ENCODE measurements at places on chromosomes 3 and 15.

DNA sequence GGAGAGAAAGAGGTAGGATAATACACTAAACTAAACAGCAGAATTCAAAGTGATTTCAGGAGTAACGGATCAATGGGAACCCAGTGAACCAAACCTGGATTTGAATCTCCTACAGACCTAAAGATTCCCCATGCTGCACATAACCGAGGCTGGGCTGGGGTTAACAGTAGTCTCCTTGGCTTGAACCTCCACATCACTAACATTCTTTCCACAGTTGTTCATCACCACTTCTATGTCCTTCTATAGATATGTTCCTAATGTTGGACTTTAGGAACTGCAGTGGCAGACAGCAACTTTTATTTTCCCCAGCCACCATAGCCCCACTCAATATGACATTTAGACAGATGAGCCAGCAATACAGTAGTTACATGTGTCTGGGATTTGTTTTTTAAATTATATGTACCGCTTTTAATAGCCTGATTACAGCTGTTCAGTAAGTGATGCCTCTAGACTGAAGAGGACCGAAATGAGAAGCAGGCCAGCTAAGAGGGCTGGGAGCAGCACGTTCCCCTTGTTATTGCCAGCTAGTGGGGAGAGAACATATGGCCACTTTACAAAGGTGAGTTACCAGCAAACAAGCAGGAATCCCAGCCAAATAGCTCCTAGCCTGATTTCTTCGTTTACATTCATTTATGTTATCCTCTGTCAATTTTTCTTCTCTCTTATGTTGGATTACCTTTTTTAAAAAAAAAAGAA lies 472.6 kb upstream of the CDIN1 start:
- no peak for DNase-seq

DNA sequence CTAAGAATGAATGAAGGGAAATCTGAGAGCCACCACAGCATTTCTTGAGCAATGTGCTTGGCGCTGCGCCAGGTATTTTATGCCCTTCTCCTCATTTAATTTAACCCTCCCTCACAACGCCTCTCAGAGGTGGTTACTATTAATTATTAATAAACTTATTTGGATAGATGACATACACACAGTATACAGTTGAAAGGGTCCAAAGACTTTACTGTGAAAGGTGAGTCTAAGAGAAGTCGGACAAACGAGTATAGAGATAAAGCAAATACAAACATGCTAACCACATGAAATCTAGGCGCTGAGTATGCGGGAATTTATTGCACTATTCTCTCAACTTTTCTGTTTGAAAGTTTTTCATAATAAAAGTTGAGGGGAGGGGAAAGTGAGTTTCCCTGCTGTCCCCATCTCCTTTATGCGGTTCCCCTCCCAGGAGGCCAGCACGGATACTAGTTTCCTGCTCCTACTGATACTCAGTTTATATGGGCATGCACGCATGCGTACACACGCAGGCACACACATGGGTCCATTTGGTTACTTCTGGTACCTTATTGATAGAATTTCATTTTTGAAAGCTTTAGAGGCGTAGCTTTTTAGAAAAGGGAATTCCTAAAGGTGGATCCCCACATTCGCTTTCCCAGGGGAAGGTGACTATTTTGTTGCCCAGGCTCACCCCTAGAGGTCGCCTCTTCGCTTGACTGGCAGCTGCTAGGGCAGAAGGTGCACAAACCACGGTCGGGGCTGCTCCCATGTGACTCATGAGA lies 28.5 kb upstream of the KCTD6 start:
- peak; percentile 67 for DNase-seq

DNA sequence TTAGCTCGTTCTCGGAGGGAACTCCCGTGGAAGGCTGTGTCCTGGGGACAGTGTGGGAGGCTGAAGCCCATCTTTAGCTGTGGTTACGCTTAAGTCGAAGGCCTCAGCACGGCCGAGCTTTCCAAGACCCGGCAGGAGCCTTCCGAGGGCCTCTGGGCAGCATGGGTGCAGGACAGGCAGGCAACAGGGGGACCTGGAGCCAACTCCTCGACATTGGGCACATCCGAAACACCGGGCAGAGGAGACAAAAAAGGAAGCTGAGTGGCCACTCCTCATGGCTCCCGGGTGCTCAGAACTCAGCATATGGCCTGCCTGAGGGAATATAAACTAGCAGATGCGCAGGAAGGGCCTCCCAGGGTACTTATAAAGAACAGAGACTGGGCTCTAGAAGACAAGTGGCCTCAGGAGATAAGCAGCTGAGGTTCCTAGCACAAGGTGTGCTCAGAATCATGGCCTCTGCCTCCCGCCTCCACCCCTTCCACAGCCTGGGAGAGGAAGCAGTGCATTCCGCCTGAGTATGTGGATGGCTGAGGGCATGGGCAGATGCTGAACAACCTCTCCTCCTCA lies 34.1 kb downstream of the ABTB1 start:
- no peak for DNase-seq

- no peak for DNase-seq
These were observed 183.4 kb upstream of the UBE2E2 start for GRCh38 chr3:23019596-23020300.

- DNase-seq: no peak
These were observed 39.9 kb downstream of the DENND4A start for GRCh38 chr15:65752151-65752700.

GRCh38 chr15:90530250-90531051 lies 728 bp downstream of the CRTC3 start:
- peak; percentile 93 for DNase-seq

DNA sequence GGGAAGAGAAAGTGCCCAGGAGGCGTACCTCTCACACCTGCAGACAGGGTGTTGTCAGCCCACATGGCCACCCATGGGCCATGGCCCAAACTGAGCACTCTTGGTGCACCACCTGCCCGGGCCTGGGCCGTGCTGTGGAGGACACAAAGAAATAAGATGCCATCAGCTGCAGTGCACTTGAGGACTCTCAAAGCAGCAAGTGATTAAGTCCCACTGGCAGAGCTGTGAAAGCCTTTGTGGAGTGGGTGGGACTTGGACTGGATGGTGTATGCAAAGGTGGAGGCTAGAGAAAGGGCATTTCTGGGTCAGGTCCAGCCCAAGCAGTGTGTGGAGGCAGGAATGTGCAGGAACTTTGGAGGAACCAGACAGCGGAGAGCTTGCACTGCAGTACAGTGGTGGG lies 122.3 kb downstream of the MEGF11 start:
- DNase-seq: no peak

DNA sequence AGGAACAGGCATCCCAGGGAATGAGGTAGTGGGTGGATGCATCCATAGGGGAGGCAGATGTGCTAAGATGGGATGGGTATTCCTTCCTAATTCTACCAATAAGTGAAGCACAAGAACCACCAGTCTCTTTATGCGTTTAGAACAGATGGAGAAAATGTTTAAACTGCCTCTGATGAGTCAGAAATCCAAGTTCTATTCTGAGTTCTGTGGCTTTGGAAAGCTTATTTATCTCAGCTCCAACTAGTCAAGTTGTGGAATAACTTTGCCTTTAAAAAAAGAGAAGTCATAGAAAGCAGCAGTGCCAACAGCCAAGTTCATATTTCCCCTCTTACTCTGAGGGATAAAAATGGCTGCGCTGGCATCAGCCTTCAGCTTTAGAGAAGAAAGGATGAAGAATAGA lies 761.7 kb downstream of the IGSF11 start:
- no peak for DNase-seq

GRCh38 chr3:126908752-126909275 lies 74.1 kb upstream of the PLXNA1 start:
- DNase-seq: no peak

GRCh38 chr3:21433751-21434150 lies 317.3 kb downstream of the ZNF385D start:
- no peak for DNase-seq

DNA sequence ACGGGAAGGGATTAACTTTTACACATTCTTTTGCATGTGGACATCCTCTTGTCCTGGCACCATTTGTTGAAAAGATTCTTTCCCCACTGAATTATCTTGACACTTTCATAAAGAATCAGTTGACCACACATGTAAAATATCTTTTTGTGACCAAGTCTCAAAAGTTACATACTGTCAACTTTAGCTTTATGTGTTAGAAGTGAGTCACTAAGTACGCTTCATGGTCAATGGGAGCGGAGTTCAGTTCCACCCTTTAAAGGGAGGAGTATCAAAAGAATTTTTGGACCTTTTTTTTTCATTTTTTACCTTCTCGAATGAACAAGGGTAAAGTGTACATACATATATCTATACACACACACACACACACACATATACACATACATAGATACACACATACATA lies 35.4 kb downstream of the MAPK6 start:
- no peak for DNase-seq

DNA sequence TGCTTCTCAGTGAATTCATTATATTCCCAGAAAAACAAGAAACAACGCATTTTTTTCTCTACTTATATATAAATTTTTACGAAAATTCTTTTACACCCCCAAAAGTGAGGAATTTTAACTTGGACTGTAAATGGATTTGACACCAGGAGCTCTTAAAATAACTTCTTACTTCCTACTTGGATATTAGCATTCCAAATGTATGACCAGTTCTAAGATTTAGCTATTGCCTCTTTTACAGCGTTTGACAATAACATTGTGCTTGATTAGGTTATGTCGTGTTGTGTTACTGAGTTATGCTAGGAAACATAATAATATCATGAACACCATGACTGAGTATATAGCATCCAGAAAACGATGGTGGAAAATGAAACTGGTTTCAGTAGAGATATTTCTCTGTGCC lies 177.0 kb downstream of the CNTN6 start:
- DNase-seq: no peak

DNA sequence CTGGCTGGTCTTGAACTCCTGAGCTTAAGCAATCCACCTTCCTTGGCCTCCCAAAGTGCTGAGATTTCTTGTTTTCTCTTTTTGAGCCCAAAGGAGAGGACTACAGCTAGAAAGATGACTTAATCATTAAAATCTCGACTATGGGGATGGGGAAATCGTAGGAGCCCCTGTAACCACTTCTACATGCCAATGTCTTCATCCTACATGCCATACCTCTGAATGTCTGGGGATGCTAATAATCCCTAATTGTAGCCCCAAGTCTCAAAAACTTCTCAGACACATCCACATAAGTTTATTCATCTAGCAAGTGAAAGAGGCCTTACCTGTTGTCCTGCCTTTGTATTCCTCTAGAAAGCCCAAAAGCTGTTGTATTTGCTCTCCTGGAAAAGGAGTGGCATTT lies 3.7 kb upstream of the RHOV start:
- no peak for DNase-seq

DNA sequence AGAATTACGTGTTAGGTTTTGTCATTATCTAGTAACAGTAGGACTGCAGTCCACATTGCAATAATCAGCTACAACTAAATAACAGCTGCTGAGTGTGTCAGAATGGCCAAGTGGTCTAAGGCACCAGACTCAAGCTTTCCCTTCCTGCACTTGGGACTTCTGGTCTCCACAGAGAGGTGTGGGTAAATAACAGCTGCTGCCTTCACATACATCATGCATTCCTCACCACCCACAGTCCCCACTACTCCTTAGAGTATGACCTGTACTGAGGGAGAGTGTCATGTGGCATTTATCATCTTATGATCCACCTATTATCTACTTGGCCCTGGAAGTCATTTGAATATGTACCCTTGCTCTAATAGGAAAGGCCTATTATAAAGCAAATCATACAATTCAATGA lies 22.2 kb upstream of the ZMAT3 start:
- no peak for DNase-seq

DNA sequence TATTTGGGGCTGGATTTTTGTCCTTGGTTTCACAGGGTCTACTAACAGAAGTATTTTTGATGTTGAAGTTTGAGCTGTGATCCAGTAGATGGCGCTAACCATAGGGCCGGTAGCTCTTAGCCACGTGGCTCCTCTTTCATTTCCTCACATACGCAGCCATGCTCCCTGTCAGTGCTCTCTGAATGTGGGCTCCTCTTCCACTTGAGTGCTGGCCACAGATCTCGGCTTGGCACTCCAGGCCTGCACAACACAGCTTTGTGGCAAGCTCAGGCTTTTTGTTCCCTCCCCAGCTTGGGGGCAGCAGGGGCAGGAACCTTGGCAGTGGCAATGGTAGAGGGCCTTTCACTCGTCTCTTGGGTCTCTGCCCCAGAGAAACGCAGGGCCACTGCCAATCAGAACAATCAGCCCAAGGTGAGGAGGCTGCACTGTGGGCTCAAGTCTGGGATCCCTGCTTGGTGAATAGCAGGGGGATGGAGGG lies 18.6 kb upstream of the DNAAF4 start:
- DNase-seq: no peak

DNA sequence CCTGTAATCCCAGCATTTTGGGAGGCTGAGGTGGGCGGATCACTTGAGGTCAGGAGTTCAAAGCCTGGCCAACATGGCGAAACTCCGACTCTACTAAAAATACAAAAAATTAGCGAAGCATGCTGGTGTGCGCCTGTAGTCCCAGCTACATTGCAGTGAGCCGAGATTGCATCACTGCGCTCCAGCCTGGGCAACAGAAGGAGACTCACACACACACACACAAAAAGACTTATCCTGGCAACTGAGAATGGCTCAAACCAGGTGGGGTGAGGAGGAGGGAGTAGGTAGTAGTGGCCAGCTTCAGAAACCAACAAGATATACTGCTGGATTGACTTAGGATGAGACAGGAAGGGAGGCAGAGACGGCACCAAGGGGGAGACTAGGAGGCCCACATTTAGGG lies 53.4 kb upstream of the APEH start:
- no peak for DNase-seq

DNA sequence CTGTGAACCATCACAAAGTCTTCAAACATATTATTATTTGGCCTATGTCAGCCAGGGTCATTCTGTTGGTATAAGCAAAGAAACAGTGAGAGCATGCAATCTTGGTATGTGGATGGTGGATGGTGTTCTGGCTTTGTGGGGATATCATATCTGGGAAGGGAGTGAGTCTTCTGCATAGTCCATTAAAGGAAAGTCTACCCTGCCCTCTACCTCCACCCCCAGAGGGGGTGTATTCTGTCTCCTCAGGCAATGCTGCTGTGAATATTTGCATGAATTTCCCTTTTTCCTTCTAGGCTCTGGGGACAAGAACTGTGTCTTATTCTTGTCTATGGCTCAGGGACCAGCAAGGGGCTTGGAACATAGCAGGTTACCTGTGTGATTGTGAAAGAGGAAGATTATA lies 495.8 kb downstream of the PDCD6IP start:
- DNase-seq: no peak

DNA sequence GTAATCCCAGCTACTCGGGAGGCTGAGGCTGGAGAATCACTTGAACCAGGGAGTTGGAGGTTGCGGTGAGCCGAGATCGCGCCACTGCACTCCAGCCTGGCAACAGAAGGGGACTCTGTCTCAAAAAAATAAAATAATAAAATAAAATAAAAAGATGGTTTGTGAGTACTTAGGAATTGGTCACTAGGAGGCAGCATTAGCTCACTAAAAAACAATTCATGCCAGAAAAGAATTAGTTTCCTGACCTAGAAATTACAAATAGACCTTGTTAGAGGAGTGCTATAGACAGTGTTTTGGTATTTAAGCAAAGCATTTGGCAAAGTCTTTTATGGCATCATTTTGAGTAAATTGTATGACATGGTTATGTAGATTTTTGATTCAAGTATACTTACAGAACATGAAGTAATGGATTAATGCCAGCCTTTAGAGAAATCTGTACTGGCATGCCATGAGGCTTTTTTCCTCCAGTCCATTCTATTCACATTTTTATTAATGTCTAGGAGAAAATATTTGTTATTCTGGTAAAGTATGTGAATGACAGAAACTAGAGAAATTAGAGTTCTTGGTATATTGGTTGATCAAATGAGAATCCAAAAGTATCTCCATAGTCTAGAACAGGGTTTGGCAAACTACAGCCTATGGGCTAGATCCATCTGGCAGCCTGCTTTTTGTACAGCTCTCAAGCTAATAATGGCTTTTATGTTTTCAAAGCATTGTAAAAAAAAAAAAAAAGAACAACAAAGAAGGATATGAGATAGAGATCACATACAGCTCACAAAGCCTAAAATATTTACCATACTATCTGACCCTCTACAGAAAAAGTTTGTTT lies 81.6 kb downstream of the LRRC49 start:
- DNase-seq: no peak

All from right kidney (tissue), 9 donors.